Ovary (tissue), 10 donors: ENCODE measurements at places on chromosomes 12 and 14. TPM values are rescaled to one million over a fixed set of nuclear protein-coding genes. Genes with fewer than 3 reads are reported as not detected.
A peak's percentile ranks its signal among the peaks of the same experiment; 100 is the strongest.

DNA sequence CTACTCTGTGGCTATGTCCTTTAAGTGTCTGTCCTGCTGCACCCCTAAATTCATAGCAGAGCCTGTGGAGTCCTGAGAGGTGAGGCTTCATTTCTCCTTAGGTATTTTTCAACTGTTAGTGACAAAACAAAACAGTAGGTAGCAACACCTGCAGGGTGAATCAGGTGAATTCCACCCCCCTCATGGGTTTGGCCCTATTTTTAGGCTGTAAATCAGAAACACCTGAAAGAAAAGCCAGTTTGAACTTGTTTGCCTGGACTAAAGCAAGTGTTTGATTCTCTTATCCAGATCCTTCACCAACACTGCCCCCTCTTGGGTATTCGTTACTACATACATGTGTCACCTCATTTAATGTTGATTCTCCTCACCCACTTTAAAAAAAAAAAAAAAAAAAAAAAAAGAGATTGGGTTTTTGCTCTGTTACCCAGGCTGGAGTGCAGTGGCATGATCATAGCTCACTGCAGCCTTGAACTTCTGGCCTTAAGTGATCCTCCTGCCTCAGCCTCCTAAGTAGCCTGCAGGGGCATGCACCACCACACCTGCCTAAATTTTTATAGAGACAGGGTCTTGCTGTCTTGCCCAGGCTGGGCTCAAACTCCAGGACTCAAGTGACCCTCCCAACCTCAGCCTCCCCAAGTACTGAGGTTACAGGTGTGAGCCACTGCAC lies 10.3 kb downstream of the TBPL2 start:
- no peak overlapping the region for H3K4me3 ChIP-seq
- H3K36me3 ChIP-seq = no peaks in the 10 kb centered on the region
- no peaks in the 10 kb centered on the region for H3K4me1 ChIP-seq

GRCh38 chr12:74317078-74317601 lies 220.5 kb upstream of the ATXN7L3B start:
- no peak overlapping the region for H3K27ac ChIP-seq
- peak; percentile 49 for DNase-seq
- H3K36me3 ChIP-seq = no peaks in the 10 kb centered on the region
- no peak overlapping the region for H3K4me3 ChIP-seq
- H3K27me3 ChIP-seq = no peaks in the 10 kb centered on the region

DNA sequence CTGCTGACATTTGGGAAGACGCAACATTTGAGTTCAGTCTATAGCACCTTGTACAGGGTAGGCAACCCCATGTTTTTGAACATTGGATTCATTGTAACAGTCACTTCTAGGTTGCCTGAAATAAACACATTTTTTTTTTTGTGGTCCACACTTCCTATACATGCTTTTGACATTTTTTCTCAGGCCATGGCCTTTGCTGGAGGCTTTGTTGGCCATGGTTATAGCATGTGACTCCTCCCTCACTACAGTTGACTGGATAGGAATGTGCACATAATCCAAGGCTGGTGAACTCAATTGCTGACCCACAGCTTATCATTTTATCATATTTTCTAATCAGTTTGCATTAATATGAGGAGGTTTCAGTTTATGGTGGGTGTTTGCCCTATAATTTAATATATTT lies 60.6 kb downstream of the TMEM117 start:
- no peaks in the 10 kb centered on the region for H3K27me3 ChIP-seq
- H3K4me3 ChIP-seq = no peak overlapping the region
- H3K4me1 ChIP-seq = no peaks in the 10 kb centered on the region
- no peak overlapping the region for H3K27ac ChIP-seq
- H3K36me3 ChIP-seq = no peaks in the 10 kb centered on the region

DNA sequence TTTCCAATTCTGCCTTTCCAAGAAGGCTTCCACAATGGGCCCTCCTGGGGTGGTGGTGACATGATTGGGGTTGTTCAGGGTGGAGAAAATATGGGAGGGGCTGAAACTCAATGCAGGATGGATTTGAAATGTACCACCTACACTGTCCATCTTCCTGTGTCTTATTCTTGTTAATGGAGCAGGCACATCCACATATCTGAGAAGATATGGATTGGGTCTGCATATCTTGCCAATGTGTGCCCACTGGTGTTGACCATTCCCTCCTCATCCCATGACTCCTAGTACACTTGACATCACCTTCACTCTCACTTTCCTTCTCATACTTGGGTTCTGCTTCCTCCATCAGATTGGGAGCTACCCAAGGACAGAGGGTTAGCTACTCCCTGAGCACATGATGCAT lies 7.2 kb downstream of the KRT76 start:
- H3K4me1 ChIP-seq = no peaks in the 10 kb centered on the region
- no peaks in the 10 kb centered on the region for H3K36me3 ChIP-seq
- H3K27ac ChIP-seq = no peak overlapping the region
- H3K27me3 ChIP-seq = no peaks in the 10 kb centered on the region
- no peak overlapping the region for H3K4me3 ChIP-seq

DNA sequence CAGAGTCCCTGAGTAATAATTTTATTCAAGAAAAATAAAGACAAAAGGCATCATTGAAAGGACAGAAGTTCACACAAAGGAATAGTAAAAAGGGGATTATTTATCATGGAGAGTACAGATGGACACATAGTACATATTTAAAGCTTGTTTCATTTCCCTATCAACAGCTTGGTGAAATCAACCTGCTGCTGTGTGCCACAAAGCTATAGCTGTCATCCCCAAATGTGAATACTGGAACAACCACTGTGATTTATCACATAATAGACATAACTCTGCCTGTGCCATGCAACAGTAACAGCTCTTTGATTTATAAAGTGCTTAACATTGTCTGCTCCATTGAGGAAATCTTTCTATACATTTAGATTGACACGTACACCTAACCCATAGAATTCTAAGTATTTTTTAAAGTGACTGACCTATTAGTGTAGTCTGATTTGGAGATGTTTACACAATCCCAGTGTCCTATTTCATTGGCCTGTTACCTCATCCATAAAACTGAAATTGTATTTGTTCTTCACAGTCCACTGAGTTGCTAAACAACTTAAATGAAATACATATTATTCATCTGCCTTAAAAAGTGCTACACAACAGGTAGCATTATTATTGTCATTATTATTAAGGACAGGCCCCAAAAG lies 3.3 kb downstream of the NEMF start:
- no peaks in the 10 kb centered on the region for H3K27me3 ChIP-seq
- H3K27ac ChIP-seq = no peak overlapping the region
- no peak for DNase-seq
- no peaks in the 10 kb centered on the region for H3K4me1 ChIP-seq

Gene SETD3
- 68.6 TPM for total RNA-seq
